BJ (cell line): ENCODE measurements at places on chromosomes 7 and 10.

GRCh38 chr7:111137296-111138192 is 46.6 kb downstream of the LRRN3 start:
- no peak for DNase-seq

DNA sequence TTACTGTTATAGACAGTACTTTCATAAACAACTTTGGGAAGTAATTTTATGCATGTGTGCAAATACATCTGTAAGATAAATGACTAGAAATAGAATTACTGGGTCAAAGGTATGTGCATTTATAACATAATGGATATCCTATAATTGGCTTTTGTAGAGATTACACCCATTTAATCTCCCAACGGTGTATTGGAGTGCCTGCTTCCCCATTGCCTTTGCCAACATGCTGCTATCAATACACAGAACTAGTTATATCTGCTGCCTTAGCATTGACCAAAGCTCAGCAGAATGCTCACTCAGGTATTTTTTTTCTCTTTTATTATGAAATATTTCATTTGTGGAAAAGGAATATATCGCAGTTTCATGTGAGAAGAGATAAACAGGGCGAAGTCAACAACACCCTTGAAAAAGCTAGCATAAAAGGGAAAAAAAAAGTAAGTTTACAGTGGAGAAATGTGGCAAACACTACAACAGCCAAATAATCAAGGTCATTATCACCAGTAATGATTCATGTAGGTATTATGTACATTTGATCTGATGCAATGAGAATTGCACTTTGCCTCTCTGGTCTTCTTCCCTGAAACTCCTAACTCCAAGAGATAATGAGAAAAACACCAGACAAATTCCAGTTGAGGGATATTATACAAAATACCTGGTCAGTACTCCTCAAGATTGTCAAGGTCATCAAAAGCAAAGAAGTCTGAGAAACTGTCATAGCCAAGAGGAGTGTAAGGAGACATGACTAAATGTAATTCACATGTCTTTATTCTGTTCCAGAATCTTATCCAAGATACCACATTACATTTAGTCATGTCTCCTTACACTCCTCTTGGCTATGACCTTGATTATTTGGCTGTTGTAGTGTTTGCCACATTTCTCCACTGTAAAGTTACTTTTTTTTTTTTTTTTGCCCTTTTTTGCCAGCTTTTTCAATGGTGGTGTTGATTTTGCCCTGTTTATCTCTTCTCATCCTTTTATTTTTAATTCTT is 36.8 kb downstream of the MARCHF5 start:
- DNase-seq, result no peak

GRCh38 chr7:1693991-1694524 is 24.0 kb downstream of the ELFN1 start:
- no peak for DNase-seq

DNA sequence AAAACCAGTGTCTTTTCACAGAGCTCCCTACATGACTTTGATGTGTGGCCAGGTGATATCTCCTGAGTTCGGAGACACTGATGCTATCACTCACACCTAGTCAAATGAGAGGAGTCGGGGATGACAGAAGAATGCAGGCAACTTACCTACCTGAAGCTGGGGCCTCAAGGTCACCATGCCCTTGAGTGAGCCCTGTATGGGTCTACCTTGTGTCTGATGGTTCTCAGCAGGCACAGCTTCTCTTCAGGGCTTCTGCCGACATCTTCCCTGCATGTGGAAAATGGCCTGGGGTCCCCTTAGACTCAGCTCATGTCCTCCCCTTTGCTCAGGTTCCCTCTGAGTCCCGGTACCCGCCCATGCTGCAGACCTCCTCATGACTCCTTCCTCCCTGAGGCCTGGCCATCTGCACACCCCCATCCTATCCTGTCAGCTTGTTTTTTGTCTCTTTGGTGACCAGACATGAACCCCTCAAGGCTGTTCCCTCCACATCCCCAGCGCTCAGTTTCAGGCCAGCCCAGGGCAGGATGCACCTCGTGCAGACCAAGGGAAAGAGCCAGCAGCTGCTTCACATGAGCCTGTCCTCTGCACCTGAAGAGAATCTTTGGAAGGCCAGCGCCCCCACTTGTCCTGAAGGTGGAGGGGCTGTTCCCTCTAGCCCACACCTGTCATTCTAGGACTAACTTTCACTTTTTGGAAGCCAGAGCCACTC is 74.6 kb upstream of the GDF10 start:
- no peak for DNase-seq

DNA sequence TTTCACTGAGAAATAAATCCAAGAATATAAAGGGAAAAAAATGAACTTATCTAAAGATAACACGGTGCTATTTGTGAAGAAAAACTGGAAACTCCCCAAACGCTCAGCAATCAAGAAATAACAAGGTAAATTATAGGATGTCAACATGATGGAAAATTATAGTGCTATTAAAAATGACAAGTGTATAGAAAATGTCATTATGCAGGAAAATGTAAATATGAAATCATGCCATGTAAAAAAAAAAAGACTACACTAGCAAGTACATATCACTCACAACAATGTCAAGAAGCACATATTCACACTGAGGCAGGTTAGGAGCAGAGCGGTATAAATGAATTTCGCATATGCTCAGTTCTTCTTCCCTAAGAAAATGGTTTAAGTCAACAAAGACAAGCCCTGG is 27.7 kb downstream of the KLRG2 start:
- no peak for DNase-seq

DNA sequence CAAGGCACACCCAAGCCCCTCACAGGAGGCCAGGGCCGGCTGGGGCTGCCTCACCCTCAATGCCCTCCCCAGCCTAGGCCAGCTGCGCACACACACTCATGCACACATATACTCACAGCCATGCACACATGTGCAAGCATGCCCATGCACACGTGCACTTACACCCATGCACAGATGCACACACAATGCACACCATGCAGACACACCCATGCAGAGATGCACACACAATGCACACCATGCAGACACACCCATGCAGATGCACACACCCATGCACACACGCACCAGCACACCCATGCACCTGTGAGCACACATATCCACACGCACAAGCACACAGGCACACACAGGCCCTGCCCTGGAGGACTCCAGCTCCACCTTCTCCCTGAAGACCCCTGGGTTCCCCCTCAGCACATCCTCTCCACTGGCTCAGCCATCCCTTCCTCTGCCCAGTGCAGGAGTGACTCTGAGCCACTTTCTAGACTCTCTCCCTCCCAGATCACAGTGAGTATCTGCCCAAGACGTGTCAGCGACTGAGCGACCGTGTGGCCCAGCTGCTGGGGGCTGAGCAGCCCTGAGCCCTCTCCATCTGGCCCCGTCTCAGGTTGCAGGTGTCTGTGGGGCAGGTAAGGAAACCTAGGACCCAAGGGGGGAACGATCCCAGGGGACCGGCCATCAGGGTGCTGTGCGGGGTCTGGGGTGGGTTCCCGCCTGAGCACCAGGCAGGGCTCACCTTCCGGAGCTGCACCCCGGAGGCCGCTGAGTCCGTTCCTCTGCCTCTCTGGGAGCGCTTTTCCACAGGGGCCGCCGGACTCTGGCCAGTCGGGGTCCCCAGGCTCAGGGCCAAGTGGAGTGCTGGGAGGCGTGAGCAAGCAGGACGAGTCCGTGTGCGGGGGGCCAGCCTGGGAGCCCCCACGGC is 25.8 kb downstream of the AP5Z1 start:
- DNase-seq, result no peak

DNA sequence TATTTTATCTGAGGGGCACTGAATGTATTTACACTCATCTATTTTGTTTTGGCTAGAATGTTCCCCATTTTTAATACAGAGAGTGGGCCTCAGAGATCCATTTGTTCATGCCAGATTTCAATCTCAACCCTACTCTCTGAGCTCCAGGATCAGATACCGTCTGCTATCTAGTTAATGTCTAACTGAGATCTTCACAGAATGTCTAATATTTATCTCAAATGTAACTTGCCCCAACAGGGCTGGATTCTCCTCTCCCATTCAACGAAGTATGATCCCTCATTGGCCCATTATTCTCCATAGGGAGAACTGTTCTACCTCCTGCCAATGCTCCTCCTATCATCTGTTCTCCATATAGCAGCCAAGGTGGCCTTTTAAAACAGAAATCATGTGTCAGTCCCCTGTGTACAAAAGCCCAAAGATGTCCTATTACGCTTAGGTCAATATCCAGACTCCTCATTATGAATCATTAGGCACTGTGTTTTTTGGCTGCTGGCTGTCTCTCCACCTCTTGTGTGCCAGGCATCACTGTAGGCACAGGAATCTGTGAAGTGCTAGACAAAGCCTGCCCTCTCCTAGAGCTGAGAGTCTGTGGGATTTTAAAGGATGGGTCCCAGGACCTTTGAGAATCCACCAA is 169.3 kb upstream of the AGK start:
- no peak for DNase-seq

DNA sequence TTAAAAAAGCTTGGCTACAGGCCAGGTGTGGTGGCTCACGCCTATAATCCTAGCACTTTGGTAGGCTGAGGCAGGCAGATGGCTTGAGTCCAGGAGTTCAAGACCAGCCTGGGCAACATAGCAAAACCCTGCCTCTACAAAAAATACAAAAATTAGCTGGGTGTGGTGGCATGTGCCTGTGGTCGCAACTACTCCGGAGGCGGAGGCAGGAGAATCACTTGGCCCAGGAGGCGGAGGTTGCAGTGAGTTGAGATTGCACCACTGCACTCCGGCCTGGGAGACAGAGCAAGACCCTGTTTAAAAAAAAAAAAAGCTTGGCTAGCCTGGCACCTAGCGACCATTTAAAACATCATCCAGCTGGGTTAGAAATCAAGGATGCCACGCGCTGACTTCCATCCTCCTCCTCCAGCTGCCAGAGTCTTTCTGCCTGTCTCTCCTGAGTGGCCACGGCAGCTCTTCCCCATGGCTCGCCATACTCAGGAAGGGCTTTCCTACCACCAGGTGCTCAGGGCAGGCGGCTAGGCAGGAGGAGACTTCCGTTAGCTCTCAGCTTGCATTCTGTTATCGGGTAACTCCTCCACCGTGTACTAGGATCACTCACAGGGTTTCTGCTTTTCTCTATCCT is 45.0 kb downstream of the DENND2A start:
- no peak for DNase-seq

- DNase-seq, result no peak
Measured at GRCh38 chr10:122495406-122496340, 34.3 kb downstream of the HTRA1 start.

GRCh38 chr10:97701438-97702069 is 12.0 kb upstream of the MARVELD1 start:
- no peak for DNase-seq

- DNase-seq, result peak; percentile 67
Measured at GRCh38 chr7:17041324-17041723, 159.5 kb upstream of the AGR3 start.

- no peak for DNase-seq
Measured at GRCh38 chr7:100510437-100511239, 26.9 kb downstream of the NYAP1 start.

DNA sequence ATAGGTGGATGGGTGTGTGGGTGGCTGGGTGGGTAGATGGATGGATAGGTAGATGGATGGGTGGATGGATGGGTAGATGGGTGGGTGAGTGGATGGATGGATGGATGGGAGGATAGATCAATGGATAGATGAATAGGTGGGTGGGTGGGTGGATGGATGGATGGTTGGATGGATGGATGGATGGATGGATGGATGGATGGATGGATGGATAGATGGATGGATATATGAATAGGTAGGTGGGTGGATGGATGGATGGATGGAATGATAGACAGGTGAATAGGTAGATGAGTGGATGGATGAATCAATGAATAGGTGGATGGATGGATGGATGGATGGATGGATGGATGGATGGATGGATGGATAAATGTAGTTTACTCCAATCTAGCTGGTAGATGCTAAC is 52.7 kb downstream of the FRMPD2 start:
- no peak for DNase-seq

GRCh38 chr7:137592232-137592896 is 248.8 kb upstream of the PTN start:
- peak; percentile 16 for DNase-seq

- no peak for DNase-seq
Measured at GRCh38 chr7:27156508-27156898, at the start of gene HOXA7. Gene HOXA7 (minus strand): TSS chr7:27156675. CDS start chr7:27156545, 130 bp downstream.

- DNase-seq, result no peak
Measured at GRCh38 chr10:34074051-34074450, 739.6 kb upstream of the NRP1 start.

DNA sequence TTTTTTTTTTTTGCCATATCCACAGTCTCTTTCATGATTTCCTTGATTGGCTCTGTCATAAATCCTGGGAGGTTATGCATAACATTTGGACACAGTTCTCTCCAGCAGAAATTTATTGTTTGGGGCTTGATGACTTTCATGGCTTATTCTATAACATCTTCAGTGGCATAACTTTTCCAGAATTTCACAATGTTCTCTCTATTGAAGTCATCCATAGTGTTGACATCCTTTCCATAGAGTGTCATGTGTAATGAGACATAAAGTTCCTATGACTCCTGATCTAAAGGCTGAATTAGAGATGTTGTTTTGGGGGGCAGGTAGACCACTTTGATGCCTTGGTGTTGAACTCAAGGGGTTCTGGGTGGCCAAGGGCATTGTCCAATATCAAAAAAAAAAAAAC is 36.7 kb upstream of the STK17A start:
- DNase-seq, result no peak

DNA sequence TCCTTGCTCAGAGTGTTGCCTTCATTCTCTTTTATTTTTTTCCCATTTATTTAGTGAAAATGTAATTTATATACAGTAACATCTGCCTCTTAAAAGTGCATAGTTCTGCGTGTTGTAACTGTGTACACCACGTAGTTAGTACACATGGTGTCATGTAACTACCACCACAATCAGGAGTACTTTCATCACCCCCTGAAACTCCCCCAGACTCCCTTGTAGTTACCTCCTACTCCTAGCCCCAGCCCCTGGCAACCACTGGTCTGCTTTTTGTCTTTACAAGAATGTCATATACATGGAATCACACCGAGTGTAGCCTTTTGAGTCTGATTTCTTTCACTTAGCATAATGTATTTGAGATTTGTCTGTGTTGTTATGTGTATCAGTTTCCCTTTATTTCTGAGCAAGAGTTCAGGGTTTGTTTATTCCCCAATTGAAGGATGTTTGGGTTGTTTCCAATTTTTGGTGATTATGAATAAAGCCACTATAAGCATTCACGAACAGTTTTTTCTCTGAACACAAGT is 50.6 kb downstream of the GRK5 start:
- no peak for DNase-seq

GRCh38 chr7:157856873-157857577 is 520.2 kb downstream of the DNAJB6 start:
- DNase-seq, result no peak

GRCh38 chr10:15764892-15765454 is 45.3 kb upstream of the ITGA8 start:
- DNase-seq, result no peak

GRCh38 chr7:142459551-142459963 is 201.7 kb upstream of the PRSS58 start:
- peak; percentile 41 for DNase-seq

- DNase-seq, result no peak
Measured at GRCh38 chr7:151246102-151246850, 2.2 kb downstream of the SMARCD3 start.

GRCh38 chr10:13822490-13822889 is 235.7 kb downstream of the PRPF18 start:
- DNase-seq, result no peak

- DNase-seq, result no peak
Measured at GRCh38 chr10:121185816-121186455, 334.8 kb downstream of the WDR11 start.
